ENCODE measurements at places on chromosomes 12 and 14.

- no peak for DNase-seq
Observed at GRCh38 chr14:104421892-104422828, 157.4 kb upstream of the C14orf180 start.

- DNase-seq: no peak
Observed at GRCh38 chr12:95851606-95852005, 7.1 kb upstream of the SNRPF start.

DNA sequence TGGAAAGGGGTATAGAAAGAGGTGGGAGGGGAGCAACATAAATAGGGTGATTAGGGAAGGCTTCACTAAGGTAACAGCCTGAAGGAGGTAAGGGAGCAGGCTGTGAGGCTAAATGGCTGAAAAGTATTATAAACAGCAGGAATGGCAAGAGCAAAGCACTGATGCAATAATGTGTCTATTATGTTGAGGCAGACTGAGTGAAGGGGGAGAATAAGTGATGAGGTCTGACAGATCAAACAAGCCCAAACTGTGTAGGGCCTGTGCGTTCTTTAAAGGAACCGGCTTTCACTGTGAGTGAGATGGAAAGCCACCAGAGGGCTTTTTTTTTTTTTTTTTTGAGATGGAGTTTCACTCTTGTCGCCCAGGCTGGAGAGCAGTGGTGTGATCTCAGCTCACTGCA is 6.7 kb upstream of the VCPKMT start:
- no peak for DNase-seq

DNA sequence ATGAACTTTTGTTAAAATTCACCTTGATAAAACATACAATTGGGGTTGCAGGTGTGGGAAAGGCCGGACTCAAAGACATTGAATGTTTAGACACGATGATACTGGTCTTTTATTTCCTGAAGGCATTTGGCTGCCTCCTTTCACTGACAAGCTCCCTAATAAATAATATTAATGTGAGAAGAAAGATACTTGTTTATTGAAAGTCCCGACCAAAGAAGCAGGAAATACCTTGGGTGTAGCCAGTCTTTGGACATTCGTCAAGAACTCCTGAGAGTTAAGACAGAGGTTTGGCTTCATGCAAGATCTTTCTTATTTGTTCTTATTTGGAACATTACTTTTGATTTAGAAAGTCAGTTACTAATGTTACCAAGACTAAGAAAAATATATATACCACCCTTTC is 1133.8 kb upstream of the SEL1L start:
- DNase-seq: no peak

- DNase-seq: no peak
Observed at GRCh38 chr12:126607867-126608266, 1542.6 kb downstream of the AACS start.
